HTR-8/SVneo (cell line): ENCODE measurements at places on chromosomes 2 and 18.

DNA sequence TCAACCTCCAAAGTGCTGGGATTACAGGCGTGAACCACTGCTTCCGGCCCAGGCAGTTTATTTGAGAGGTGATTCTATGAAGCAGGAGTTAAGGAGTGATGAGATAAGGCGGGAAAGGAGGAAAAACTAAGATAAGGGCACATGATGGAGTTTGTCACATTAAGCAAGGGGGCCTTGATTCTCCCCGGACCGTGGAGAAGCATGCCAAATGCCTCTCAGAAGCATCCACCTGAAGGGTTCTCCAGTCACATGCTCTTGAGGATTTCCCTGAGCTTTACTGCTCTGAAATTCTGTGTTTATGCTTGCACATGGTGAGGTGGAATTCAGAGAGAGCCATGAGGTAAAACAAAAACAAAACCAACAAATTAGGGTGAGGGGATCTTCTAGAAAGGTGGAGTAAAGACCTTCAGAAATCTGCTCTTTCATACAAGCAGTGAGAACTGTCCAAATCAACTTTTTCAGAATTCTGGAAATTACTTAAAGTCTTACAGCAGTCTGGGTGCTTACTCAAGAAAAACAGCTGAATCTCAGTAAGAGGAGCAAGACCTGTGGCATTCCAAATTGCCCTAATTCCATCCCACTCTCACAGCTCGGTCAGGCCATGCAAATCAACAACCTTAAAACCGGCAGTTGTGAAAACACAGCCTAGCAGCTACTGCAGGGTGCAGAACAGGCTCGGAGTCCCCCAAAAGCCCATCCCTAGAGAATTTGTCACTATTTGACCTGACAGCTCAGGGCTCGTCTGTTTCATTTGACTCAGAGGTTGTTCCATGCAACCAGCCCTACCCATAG, 69.1 kb upstream of the CTLA4 start:
- no peak for DNase-seq

- peak; percentile 92 for DNase-seq
Measured at GRCh38 chr2:241637018-241637794, at the start of the genes ATG4B and THAP4. ATG4B (plus strand) TSS chr2:241637693; CDS start chr2:241637715, 22 bp downstream. THAP4 (minus strand) TSS chr2:241637158; CDS start chr2:241637017, 141 bp downstream.

DNA sequence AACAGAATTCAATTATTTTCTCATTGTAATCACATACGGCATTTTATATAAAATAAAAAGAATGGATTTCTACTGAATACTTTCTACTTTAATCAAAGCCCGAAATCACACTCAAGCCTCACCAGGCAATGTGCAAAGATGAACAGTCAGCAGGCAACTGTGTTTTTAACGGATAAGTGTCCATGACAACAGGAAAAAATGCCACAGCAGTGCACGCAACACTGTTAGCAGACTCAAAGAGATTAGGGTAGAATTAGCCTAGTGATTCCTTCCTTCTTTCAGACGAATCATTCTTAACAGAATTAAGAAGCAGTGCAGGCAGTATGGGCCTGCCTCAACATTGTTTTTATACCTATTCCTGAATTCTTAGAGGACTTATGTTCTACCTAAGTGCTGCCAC, 135.6 kb downstream of the CDH2 start:
- DNase-seq = no peak

- DNase-seq = no peak
Measured at GRCh38 chr2:51960841-51961335, 929.0 kb upstream of the NRXN1 start.

DNA sequence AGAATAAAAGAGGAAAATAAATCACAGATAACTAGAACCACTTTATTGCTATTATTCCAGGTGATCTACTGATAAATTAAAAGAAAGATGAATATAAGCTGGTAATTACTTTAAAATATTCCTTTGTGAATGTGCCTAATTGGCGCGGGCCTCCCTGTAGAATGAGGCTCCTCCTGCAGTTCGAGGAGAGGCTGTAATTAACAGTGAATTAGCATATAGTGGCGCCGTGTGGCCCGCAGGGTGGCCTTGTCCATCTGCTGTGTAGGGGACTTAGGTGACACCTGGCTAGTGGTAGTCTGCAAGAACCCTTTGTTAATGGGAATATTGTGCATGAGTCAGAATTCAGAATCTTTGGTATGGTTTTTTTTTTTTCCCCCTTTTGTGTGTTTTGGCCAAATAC, 119.8 kb downstream of the AGAP1 start:
- no peak for DNase-seq

- DNase-seq = no peak
Measured at GRCh38 chr2:130726614-130727180, 2.2 kb upstream of the GPR148 start.

DNA sequence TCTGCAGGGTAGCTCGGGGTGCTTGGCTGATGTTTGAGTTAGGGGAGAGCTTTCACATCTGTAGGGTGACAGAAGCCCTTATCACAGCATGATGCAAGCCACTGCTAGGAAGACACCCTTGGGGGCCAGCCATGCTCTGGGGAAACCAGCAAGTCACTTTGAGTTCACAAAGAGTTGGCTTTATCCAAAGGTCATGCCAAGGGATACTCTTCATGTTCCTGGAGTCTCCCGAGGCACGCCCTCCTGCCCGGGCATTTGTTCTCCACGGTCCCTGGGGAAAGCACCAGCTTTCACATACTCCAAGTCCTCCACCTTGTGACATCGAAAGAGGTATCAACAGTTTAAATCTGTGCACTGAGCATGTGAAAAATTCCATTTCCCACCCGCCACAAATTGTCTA, 227.7 kb downstream of the VAPA start:
- DNase-seq = no peak

- DNase-seq = peak; percentile 18
Measured at GRCh38 chr2:99651930-99652670, 162.3 kb upstream of the REV1 start.

DNA sequence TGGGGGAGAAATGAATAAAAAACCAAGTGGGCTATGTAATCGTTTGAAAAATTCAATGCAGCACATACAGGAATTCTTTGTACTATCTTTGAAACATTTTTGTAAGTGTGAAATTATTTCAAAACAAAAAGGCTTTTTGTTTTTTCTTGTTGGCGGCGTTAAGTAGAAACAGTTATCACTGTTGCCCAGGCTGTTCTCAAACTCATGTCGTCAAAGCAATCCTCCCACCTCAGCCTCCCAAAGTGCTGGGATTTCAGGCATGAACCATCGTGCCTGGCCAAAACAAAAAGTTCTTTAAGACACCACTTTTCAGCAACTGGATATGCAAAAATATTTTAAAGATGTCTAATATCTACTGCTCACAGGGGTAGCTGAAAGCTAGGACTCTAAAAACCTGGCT, 5.4 kb downstream of the SS18 start:
- DNase-seq = no peak

DNA sequence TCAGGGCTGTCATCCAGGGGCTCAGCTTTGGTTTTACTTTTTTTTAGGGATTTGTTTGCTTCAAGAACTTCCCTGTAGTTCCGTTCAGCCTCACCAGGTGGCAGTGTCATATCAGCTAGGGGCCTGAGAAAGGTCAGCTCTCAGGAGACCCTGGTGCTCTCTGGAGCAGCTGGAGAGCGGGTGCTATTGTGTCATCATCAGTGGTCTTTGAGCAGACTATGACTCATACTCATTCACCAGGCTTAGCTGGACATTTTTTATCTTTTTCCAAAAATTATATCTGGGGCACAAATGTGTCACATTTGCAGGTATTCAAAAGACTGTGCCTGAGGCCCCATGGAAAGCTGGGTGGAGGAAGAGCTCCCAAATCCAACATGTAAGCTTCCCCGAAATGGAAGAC, 24.4 kb downstream of the ZNF892 start:
- DNase-seq = peak; percentile 96

DNA sequence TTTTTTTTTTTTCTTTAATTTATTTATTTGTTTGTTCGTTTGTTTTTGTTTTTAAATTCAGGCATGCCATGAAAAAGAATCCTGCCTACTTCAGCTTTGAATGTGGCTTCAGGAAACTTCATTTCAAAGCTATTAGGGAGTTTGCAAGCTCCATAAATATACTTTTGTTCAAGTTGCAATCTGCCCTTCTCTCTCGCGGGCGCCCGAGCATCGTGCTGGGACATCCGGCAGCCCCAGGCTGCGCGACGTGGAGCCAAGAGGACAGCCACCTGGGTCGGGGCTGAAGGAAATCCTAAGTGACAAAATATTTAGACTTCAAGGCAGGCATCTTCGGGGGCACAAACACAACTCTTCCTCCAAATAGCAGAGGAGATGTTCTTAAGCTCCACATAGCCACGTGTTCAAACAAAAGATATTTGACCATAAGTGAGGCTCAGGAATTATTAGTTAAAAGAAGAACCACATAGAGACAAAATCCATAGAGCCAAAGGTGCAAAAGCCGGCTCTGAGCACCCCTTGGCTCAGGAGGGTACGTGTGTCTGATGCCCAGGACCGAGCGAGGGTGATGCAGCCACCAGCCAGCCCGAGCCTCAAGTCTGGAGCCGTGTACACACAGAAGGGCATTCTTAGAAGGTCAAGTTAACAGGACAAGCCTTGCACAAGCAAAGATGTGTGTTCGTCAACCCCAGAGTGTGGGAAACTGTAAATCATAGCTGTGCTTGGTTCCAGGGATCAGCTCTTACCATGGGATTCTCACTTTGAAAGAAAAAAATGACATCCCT, 256.5 kb upstream of the SALL3 start:
- DNase-seq = no peak

DNA sequence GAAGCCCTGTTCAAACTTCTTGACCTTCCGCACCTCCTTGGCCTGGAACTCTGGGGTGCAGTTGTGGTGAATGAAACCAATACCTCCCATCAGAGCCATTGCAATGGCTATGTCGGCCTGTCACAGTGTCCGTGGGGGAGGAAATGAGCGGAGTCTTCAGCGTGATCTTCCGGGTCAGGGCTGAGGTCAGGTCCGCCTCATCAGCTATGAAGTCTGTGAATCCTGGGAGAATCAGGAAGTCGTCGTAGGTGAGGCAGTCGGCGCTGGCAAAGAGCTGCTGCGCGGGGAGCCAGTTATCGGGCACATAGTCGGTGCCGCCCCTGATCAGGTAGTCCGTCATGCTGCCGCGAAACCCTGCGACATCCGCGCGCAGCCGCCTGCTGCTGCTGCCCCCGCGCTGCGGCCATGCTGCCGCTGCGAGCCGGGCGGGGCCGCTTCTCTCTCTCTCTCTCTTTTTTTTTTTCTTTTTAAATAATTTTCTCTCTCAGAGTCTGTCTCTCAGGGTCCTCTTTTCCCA, 154.1 kb upstream of the ZSWIM2 start:
- no peak for DNase-seq

DNA sequence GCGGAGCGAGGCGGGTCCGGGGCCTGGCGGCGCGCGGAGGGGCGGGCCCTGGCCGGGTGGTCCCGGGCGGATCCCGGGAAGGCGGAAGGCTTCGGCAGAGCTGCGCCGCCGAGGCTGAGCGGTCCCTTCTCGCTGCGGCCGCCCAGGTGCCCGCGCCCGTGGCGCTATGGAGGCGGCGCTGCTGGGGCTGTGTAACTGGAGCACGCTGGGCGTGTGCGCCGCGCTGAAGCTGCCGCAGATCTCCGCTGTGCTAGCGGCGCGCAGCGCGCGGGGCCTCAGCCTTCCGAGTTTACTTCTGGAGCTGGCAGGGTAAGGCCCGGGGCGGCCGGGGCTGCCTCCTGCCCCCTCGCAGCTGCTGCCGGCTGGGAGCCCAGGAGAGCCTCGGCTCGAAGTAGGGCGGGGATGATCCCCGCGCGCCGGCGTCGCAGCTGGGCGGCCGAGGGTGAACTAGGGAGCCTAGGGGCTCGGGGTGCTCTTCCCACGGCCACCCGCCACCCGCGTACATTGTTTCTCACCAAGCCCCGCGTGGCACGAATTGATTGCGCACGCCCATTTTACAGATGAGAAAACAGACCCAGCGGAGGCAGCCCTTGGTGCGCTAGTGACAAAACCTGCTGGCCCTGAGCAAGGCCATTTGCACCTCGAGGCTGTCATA, at the start of gene SLC66A3:
Gene SLC66A3, plus strand, starts transcription at position 87 of the 655 bp plus-strand sequence. Its CDS starts 80 bp downstream, at position 167.
- DNase-seq = peak; percentile 83

GRCh38 chr2:206980413-206980812, 41.1 kb downstream of the CPO start:
- no peak for DNase-seq

DNA sequence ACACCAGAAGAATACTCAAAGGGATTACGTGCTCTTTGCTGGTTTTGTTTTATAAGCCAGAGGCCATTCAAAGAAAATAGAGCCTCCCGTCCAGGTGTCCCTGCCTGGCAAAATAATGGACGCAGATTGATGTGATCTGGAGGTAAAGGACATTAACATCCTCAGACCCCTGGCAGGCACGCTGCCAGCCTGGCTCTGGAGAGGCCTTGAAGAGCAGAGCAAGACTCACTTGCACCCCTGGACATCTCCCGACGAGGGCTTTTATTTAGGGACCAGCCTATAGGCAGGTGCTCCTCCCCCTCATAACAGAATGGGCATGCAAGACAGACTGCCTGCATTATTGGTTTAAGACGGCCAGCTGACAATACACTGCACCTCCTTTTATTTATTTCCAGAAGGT, 291.3 kb downstream of the BCL11A start:
- DNase-seq = no peak

DNA sequence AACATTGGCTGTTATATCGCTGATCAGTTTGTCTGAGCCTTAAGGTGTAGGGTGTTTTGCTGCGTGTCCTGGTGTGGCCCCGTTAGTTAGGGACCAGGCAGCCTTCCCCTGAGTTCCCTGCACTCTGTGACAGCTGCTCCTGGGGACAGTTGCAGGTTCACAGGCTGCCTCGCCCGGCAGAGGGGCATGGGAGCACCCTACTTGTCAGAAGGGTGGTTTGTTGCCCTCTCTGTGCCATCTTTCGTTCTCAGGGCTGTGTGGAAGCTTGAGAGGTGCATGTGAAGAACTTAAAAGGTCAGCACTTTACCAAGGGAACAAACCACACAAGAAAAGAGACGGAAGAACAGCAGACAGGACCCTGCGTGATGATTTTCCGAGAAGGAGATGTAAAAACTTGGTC, 159.6 kb downstream of the LDLRAD4 start:
- no peak for DNase-seq

- no peak for DNase-seq
Measured at GRCh38 chr18:65544701-65545100, 206.1 kb upstream of the CDH7 start.

GRCh38 chr2:140747665-140748064, 1383.2 kb downstream of the LRP1B start:
- no peak for DNase-seq

GRCh38 chr2:241680827-241681599, 5.6 kb downstream of the DTYMK start:
- peak; percentile 83 for DNase-seq

- no peak for DNase-seq
Measured at GRCh38 chr2:189109921-189110397, 69.6 kb downstream of the COL5A2 start.

- peak; percentile 39 for DNase-seq
Measured at GRCh38 chr2:58427572-58428095, 186.5 kb upstream of the FANCL start.

GRCh38 chr2:116141891-116142474, 1672.5 kb upstream of the DDX18 start:
- no peak for DNase-seq
